ENCODE measurements at places on chromosomes 6 and 20.

DNA sequence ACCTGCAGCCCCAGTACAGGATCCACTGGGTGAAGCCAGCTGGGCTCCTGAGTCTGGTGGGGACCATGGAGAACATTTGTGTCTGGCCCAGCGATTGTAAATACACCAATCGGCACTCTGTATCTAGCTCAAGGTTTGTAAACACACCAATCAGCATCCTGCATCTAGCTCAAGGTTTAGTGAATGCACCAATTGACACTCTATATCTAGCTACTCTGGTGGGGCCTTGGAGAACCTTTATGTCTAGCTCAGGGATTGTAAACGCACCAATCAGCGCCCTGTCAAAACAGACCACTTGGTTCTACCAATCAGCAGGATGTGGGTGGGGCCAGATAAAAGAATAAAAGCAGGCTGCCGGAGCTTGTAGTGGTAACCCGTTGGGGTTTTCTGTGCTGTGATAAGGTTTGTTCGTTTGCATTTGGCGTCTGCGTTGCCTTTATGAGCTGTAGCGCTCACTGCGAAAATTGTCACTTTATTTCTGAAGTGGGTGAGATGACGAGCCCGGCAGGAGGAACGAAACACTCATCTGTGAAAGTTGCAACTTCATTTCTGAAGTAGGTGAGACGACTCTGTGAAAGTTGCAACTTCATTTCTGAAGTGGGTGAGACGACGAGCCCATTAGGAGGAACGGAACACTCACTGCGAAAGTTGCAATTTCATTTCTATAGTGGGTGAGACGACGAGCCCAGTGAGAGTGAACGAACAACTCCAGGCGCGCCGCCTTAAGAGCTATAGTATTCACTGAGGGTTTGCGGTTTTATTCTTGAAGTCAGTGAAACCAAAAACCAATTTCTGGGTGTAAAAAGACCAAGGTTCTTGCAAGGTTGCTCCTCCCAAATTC, 31.1 kb downstream of the SERPINB6 start:
- no peak for DNase-seq

- no peak for DNase-seq
These were observed 868.3 kb downstream of the EYS start for GRCh38 chr6:64838726-64839125.

DNA sequence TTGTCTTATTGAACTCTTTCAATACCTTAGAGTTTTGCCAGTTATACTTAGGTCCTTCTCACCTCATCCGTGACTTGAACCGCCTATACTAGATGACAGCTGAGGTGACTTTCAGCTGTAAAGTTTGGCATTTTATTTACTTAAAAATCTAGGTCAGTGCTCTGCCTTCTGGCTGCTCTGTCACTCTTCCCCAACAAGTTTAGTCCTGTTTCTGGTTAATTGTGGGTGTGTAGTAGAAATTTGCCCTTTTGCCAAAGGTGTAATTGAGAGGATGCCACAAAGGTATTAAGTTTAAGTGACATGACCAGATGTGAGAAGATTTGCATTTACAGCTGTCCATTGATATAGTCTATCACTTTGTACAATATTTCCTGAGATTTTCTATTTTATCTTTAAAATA, 106.2 kb downstream of the FARS2 start:
- no peak for DNase-seq

GRCh38 chr6:113876695-113877094, 19.6 kb downstream of the MARCKS start:
- DNase-seq: no peak

DNA sequence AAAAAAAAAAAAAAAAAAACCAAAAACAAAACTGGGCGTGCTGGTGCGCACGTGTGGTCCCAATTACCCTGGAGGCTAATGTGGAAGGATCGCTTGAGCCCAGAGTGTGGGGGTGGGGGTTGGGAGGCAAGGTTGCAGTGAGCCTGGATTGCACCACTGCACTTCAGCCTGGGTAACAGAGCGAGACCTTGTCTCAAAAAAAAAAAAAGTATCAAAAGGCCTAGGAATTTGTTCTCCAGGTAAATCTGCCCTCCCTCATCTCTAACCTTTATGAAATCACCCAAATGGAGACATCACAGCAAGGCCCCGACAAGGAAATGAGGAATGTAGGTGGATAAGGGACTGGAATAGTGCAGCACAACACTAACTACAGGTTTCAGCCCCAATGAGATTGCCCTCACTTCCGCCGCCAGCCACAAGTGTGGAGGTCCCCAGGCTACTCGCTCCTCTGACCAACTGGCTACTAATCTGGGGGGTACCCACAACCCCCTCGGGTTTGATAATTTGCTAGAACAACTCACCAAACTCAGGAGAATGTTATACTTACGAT, 36.8 kb upstream of the DDR1 start:
- no peak for DNase-seq

DNA sequence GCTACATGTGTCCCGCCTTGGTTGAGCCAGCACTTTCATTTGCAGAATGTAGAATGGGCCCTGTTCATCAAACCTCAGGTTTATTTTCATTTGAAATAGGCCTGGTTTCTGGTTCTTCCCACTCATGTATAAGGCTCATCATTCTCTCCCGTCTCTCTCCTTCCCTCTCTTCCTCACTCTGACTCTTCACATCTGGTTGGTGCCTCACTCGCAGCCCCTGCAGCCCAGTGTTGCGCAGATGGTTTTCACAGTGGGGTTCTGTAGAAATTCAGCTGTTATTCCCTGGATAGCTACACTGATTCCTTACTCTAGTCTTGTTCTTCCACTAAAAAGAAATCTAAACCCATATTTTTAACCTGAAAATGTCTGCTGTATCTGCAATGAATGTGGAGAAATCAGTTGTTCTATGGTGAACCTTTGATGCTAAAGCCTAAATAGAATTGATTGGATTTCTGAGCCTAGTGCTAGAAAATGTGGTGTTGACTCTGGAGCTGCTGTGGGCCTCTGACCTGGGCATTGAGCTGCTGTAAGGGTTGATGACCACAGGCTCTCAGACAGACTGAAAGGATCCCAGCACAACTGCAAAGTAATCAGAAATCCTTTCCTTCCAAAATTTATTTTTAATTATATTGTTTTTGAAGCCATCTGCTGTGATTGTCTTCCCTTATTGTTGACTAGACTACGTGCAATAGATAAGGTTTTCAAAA, 150.3 kb downstream of the TMEM242 start:
- no peak for DNase-seq

GRCh38 chr6:139296927-139297326, 5.1 kb upstream of the TXLNB start:
- DNase-seq: no peak

GRCh38 chr6:103723438-103724322, 1136.0 kb downstream of the HACE1 start:
- DNase-seq: no peak
